Mesothelial cell of epicardium (in vitro differentiated cells): ENCODE measurements at places on chromosomes 6 and 20.

GRCh38 chr20:23094213-23094896, 8.2 kb upstream of the CD93 start:
- no peak for DNase-seq

GRCh38 chr20:54017846-54018245, 52.5 kb downstream of the BCAS1 start:
- no peak for DNase-seq

DNA sequence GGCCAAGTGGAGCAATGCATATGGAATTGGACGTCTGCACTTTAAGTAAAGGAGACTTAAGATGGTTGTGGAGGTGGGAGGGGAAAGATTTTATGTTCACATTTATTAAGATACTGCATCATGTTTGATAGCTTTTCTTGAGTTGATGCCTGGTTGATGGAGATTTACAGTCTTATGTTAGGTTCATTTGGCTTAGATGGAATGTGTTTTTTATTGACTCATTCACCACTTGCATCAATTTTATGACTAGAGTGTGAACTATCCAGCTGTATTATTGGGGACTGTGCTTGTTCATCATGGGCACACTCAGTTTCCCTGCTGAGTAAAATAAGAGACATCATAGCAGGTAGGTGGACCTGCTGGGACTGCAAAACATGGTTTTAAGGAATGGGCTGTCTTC, 91.2 kb upstream of the SCP2D1 start:
- no peak for DNase-seq

- DNase-seq = no peak
Measured at GRCh38 chr6:129793447-129793846, 67.7 kb downstream of the TMEM244 start.

DNA sequence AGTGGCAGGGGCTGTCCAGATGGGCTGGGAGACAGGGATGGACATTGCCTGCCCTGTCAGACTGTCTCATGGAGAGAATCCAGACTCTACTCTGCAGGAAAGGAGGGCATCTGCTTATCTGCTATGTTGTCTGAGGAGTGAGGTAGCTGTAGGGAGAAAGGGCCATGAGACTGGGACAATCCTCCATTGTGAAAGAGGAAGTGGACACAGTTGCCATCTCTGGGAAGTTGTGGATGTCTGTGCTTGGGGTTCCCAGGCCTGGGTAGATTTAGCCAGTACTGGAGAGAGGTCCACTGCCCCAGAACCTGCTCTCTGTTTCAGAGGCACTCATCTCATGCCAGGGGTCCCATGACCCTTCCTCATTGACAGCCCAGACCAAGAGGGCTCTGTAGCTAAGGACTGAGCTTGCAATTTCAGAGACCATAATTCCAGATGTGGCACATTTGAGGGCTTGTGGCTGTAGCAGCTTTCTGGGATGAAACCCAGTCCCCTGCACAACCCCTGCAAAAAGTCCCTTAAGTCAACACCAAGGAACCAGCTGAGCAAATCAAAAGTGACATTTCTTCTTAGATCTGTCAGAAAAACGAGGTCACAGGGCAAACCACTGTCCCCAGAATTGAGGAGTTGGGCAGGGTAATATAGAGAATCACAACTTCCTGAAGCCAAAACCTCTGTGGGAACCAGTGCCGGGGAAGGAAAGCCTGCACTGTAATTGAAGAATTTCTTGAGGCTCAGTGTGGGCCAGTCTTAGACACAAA, 4.1 kb upstream of the SIRPG start:
- DNase-seq = no peak

- DNase-seq = no peak
Measured at GRCh38 chr6:20680697-20681165, 146.5 kb downstream of the CDKAL1 start.

- no peak for DNase-seq
Measured at GRCh38 chr6:88456221-88456859, 290.2 kb upstream of the CNR1 start.

DNA sequence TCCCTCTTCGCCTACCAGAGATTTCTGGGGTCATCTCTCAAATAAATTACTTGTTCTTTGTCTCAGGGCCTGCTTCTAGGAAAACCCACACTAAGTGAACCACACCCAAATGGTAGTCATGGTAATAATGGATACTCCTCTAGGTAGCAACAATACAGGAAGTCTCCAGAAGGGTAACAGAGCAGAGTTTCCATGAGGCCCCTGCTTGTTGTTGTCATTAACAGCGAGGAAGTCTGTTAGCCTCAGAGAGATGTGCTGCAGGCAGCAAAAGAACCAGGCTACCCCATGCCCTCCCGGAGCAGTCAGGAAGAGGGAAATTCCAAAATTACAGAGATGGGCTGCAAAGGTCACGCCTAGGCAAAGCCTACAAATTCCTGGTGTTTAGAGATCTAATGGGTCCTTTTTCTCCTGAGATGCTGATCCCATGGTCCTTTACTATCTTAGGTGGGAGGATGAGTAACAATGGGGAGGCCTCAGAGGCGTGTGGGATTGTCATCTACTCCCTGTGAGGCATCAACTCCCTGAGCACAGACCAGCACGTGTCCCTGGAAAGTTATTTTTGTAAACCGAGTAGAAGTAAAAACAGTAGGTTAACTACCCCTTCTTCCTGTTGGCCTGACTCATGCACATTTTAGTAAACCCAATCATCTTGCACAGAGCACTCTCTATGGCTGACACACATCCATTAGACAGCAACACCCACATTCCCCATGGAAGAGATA, 10.1 kb downstream of the ISM1 start:
- DNase-seq = no peak

- no peak for DNase-seq
Measured at GRCh38 chr20:57584768-57585461, 24.0 kb downstream of the PCK1 start.

DNA sequence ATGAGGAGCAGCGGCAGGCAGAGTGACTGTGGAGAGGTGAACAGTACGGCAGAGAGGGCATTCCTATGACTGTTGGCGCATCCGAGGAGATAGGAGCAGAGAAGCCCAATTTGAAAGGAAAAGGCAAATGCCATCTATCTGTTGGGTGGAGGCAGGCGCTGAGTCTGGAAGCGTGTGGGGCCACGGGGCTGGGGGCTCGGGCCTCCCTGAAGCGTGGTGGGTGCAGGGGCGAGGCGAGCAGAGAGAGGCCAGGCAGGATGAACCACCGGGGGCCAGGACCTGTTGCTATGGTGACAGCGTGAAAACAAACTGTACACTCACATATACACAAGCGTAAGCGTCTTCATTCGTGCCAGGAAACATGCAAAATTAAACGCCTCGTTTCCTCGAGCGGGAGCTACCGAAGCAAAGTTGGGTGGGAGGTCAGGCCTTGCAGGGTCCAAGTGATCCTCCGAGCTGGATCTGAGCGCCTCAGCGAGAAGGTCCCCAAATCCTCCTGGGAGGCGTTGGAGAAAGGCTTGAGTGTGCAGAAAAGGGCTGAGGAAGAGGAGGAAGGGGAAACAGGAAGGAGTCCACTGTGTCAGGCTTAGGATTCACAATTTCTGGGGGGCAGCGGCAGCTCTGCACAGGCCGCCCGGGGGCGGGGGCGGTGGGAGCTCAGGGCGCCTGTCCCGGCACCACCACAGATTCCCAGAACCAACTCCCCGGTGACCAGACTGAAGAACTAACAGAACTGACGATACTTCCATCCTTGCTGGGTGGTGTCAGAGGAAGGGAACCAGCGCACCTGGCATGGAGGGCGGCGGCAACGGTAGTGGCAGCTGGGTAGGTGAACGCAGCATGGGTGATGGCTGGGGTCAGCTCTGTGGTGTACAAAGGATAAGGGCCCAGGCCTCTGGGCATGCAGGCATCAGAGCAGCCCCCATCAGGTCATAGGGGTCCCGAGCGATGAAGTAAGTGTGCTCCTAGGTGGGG, 68.2 kb downstream of the KHDC1L start:
- DNase-seq = no peak

DNA sequence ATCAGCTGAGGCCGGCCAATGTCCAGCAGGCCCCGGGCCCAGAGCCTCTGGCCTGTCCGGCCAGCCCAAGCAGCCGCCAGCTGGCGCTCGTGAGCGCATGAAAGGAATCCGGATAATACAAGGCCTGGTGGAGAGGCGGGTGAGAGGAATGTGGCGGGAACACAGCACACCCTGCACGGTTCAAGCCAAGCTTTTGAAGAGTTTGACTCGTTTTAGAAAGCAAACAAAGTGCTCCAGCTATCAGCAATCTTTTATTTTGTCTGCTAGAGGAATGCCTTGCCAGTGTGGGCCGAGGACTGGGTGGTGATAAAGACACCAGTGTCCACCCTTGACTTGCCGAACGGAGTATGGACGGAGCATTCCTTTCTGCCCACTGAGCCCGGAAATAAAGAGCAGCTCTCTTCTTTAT, 9.3 kb upstream of the NEDD9 start:
- no peak for DNase-seq

DNA sequence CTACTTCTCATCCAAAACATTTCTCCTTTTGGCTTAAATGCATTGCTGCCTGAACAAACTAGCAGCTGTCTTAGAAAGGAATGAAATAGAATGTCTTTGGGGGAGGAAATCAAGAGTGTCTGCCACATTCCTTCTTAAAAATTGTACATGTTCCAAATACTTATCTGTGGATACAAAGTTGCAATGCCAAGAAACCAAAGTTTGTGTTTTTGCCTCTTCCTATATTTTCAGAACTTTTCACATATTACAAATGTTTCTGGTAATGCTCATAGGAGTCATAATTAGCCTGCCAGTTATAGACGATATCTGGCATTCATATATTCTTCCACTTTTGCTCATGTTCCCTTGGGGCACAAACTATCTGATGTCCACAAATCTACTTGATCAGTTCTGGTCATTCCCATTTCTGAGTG, 165.5 kb upstream of the BMP5 start:
- DNase-seq = no peak

GRCh38 chr6:15506066-15506465, 156.8 kb downstream of the DTNBP1 start:
- DNase-seq = no peak

DNA sequence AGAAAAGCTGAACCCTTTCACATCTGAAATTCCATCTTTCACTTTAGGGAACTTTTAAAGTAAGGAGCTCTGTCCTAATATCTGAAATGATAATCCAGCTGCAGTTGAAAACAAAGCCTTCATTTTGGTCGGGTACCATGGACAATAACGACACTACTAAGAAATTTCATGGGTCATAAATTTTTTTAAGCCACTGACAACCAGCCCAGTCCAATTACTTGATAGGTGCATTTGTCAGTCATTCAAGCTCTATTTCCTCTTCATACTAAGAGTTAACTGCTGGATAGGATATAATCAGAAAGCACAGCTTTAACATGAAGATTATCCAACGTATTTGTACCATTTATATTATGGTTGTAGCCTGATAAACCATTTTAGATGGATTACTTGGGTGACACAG, 52.5 kb downstream of the MMUT start:
- DNase-seq = no peak

- DNase-seq = no peak
Measured at GRCh38 chr6:32816746-32817204, at the start of gene HLA-DOB. TSS of gene HLA-DOB (minus strand) at chr6:32817002. CDS start at chr6:32816951, 51 bp downstream.

DNA sequence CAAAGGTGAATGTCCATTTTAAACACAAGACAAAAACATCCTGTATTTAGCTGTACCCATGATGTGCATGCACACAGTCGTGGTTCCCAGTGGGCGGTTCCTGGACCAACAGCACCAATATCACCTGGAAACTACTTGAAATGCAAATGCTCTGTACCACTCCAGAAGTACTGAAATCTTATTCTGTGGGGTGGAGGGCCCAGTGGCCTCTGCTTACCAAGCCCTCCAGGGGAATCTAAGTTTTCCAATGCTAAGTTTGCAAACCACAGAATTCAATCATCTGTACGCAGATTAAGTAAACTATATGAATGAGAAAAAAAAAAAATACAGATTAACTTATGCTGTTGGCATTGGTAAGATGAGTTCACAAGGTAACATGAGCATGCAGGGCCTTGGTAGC, 14.1 kb downstream of the TRMT6 start:
- DNase-seq = no peak

- no peak for DNase-seq
Measured at GRCh38 chr6:138999949-139000725, 12.1 kb upstream of the REPS1 start.

DNA sequence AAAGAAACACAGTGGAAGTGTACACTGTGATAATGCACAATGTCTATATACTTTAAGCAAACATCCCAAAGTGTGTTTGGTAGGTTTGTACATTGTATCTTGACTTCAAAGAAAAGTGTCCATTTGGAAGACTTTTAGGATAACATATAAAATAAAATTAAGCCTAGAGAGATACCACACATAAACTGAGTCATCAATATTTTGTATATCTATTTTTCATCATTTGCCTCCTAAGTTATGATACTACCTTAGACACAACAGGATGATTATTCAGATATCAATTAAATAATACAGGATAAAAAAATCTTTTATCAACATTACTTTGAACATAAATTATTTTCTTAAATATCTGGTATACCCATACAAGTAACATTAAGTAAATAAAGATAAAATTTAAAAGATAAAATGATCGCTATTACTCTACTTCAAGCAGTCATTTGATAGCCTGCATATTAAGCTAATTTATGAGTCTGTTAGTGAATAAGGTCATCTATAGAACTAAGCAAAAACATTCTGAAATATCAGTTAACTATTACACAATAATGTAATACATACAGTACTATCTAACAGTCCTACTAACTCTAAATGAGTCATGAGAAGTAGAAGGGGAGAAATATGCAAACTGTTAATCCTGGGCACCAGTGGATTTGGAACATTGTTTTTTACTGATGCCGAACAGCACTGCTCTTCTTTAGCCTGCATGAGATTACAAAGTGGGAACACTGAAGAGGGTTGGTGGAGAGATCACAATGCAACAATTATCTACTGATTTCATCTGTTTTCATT, 158.4 kb upstream of the SIM1 start:
- DNase-seq = no peak

DNA sequence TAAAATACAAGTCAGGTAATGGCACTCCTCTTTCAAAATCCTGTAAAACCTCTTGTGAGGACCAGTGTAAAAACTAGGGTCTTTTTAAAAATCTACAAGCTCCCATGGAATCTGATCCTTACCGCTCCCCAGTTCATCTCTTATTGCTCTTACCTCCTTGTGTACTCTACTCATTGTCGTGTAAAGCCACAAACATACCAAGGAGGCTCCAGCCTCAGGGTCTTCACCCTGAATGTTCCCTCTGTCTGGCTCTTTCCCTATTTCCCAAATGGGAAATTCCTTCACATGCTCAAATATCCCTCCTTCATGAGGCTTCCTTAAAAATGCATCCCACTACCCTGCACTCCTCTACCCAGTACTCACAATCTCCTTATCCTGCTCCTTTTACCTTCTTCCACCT, 67.1 kb downstream of the TASP1 start:
- no peak for DNase-seq

DNA sequence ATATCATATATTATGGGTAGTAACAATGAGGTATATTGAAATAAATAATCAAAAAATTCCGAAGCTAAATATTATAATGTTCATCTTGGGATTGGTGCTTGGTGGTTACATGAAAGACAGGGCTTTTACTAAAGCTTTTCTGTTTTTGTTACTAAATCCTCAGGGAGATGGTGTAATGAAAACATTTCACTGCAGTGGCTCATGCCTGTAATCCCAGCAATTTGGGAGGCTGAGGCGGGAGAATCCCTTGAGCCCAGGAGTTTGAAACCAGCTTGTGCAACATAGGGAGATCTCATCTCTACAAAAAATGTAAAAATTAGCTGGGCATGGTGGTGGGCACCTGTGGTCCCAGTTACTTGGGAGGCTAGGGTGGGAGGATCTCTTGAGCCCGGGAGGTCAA, 42.9 kb downstream of the AFG1L start:
- no peak for DNase-seq
